ENCODE measurements at places on chromosomes 12 and 14. TPM values are rescaled to one million over a fixed set of nuclear protein-coding genes. Genes with fewer than 3 reads are reported as not detected.

Gene TMPRSS12
- not detected for total RNA-seq

Gene TSHR
- total RNA-seq, result not detected

Gene RTN1
- under 0.01 TPM for total RNA-seq

Gene EML5
- 0.13 TPM for total RNA-seq

Gene ACSS3
- total RNA-seq, result 0.26 TPM

Measured in dermis microvascular lymphatic vessel endothelial cell (primary cell).